ENCODE measurements at places on chromosomes 6 and 20.
A peak's percentile ranks its signal among the peaks of the same experiment; 100 is the strongest.

GRCh38 chr6:34494973-34495372 is 29.1 kb downstream of the PACSIN1 start:
- DNase-seq = no peak

DNA sequence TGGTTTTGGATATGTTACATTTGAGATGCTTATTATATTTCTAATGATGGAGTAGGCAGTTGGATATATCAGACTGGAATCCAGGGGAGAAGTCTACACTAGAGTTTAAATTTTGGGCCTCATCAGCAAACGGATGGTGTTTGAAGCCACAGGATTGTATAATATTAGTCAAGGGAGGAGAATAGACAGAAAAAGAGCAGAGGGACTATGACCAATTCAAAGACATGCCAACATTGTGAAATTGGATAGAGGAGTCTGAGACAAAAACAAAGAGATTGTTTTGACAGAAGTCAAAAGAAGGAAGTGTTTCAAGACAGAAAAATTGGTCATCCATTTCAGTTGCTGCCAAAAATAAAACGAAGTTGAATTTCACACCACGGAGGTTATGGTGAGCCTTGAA is 66.5 kb downstream of the NOX3 start:
- DNase-seq = no peak

DNA sequence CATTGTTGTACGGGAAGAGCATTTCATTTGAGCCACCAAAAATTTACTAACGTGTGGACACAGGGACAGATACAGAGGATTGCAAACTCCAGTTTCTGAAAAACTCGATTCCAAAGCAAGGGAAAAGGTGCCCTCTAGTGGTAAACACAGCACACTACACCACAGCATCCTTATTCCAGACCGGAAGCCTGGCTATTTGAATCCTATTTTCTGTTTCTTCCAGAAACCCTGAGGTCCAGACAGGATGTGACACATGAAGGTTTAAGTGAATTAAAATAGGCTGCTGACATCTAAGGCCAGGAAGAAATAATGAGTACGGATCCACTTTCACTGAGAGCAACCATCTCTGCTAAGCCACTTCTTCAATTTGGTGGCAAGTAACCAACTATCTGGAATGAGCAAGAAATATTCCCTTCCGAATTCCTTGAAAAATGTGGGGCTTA is 31.8 kb upstream of the GMPR start:
- DNase-seq = peak; percentile 23

GRCh38 chr6:56757588-56757984 is 114.9 kb upstream of the DST start:
- DNase-seq = no peak

DNA sequence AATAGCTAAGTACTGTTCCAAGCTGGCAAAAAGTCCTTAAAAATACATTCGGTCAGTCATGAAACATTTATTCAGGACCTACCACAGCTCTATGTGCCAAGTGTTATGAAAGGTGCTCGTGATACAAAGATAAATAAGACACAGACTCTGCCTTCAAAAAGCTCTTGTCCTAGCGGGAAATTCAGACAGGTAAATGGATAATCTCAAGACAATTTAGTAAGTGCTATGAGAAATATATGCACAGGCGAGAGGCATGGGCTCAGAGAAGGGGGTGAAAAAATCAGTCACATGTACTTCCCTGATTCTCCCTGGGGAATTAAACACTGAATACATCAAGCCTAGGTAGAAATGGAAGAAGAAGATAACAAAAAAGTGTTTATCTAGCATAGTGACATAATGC is 49.8 kb upstream of the HEY2 start:
- no peak for DNase-seq

GRCh38 chr6:128379577-128379976 is 140.8 kb downstream of the PTPRK start:
- no peak for DNase-seq

DNA sequence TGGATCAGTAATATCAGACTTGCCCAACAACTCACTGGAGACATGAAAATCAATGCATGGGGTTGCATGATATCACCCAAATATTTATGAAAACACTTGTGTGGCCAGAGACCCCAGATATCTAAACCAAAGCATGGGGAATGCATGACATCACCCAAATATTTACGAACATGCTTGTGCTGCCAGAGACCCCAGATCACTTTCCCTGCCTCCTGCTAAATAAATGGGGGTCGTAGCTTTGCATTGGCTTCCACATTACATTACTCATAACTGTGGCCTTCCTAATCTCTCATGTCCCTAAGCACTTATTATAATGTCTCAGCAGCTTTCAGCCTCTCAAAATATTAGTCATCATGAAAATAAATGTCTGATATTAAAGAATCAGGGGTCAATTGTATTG is 838.0 kb upstream of the DEFB115 start:
- DNase-seq = no peak

GRCh38 chr20:33079259-33079658 is at the start of gene BPIFB4:
Gene BPIFB4 (plus strand): TSS chr20:33079643. CDS start chr20:33081527, 1,884 bp downstream.
- no peak for DNase-seq

GRCh38 chr20:17870086-17870740 is 98.4 kb downstream of the SNX5 start:
- no peak for DNase-seq

- DNase-seq = no peak
These were observed 12.5 kb downstream of the SESN1 start for GRCh38 chr6:109082188-109082577.

DNA sequence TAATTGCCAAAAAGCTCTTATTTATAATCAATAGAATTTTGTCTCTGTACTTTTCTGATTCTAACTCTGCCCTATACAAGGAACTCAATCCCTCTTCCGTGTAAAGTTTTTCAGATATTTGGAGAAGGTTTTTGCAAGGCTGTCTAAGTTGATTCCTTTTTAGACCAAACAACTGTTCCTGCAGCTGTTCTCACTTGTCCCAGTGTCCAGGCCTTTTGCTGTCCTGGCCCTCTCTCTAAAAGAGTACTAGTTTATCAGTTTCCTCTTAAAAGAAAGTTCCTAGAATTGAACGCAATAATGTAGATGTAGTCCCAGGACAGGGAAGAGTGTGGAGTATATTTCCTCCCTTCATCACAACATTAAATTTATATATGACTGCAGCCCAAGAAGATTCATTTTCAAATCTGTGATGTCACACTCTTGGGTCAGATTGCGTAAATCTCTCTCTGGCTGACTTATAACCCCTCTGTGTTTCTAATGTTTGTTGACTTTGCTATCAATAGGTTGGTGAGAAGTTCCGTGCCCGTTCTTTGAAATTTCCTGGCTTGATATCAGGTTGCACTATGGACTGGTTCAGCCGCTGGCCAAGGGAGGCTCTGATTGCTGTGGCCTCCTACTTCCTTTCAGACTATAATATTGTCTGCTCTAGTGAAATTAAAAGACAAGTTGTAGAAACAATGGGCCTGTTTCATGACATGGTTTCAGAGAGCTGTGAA is 139.4 kb upstream of the GLP1R start:
- DNase-seq = no peak

DNA sequence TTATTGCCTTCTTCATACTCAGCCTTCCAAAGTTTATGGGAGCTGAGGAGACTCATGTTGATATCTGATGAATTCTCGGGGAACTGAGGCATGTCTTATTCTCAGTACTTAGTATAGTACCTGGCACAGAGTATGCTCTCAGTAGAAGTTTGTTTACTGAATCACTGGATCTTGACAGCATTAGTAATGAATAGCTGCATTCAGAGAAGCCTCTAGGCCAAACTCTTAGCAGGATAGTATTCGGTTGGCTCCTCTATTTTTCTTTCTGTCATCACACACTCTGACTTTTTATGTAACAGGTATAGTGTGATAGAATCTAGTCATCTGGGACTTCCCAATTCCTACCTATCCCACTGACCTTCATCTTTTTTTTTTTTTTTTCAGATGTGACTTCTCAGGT is 566.4 kb upstream of the MAN1A1 start:
- no peak for DNase-seq

DNA sequence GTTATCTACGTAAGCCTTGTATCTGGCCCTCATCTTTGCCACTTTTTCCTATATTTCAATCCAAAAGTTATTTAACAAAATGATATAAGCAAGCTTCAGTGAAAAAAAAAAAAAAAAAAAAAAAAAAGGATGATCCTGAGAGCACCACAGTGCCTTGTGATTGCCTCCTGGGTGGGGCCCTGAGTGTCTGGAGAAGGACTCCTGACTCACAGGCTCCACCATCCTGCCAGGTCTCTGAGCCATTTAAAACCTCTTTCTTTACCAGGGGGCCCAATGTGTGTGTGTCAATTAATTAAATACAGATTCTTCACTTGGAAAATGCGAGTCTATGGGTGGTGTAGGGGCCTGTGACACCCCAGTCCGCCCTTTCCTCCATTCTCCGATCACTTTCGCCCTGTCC is 105.2 kb downstream of the SMOC2 start:
- DNase-seq = no peak

GRCh38 chr6:135531954-135532490 is 34.5 kb upstream of the AHI1 start:
- DNase-seq = no peak

DNA sequence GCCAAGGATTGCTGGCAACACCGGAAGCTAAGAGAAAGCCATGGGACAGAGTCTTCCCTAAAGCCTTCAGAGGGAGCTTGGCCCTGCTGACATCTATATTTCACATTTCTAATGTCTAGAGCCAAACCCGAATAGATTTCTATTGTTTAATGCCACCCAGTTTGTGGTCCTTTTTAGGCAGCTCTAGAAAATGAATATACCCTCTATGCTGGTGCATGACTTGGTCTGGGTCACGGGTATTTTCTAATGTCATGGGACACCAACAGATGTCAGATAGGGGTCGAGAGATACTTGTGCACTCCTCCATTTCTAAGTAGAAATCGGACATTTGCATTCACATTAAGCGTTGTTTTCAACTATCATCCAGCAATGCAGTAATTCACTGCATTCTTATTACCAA is 37.0 kb upstream of the SOX4 start:
- no peak for DNase-seq

DNA sequence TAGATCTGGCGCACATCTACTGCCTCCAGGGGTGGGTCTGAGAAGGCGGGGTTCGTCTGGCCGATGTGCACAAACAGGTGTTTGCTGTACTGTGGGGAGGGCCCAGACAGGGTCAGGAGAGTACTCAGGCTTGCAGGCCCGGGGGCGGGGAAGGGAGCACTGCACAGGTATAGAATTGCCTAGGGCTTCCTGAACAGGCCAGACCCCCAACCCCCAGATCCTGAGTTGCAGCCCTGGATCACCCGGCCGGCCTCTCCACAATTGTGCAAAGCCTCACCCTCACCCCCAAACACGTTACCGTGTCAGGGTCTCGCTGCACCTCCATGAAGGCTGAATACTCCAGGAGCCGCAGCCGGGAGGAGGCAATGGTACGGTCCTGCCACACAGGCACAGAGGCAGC is 7.8 kb downstream of the RPL10A start:
- DNase-seq = no peak

- DNase-seq = no peak
These were observed 6.9 kb upstream of the CD93 start for GRCh38 chr20:23092861-23093495.

DNA sequence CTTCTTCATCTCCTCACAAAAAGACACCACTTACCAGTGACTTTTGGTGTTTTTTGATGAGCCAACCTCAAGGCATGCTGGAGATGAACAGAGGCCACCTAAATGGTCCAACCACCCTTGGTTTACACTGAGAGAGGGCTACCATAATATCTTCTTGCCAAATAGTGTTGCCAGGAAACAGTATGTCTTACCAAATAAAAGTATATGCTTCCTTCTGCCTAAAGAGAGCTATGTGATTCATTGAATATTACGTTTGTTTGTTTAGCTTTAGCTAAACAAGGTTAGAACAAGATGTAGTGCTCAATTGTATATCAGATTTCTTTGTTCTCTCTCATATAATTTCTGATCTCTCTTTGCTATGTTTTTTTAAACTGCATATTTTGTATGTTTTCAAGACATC is 40.6 kb upstream of the BMP6 start:
- no peak for DNase-seq
